Stimulated activated CD4-positive, alpha-beta T cell treated with anti-CD3 and anti-CD28 coated beads, Interleukin-1b, Interleukin-23, amount 100 ng/mL, for 24 hours (primary cell): ENCODE measurements at places on chromosomes 2 and 18.

DNA sequence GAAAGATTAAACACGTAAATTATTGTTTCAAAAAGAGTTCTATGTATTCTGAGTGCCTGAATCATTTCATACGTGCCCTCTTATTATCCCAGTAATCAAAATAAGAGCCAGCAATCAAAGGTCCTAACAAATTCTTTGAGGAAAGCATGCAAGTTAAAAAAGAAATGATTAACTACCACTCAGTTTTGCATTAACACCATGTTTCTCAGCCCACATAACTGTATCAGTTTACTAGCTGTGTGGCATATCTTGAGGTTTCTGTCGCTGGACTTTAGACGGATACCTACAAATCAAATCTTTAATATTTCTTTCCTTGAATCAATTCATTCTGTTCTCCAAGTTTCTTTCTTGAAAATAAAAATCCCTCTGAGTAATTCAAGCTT, 668.9 kb upstream of the CHAC2 start:
- DNase-seq: no peak

DNA sequence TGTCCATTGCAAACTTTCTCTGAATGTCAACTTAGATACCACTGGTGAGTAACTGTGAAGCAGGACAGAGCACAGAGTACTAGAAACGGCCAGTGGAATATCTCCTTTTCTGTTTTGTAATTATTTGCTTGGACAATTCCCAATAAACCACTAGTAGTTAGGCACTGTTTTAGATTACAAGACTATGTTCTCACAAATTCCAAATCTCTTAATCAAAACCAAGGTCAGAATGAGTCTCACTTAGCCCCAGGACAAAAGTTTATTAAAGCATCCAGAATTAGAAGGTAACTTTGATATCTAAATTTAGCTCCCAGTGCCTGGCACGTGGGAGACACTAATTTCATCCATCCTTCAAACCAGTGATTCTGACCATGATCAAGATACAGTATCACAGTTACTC, 89.0 kb downstream of the ZNF521 start:
- DNase-seq: no peak

- no peak for DNase-seq
These were observed 3.0 kb downstream of the DHRS9 start for GRCh38 chr2:169072163-169072925.

- DNase-seq: no peak
These were observed 107.9 kb downstream of the FAM124B start for GRCh38 chr2:224293976-224294375.

DNA sequence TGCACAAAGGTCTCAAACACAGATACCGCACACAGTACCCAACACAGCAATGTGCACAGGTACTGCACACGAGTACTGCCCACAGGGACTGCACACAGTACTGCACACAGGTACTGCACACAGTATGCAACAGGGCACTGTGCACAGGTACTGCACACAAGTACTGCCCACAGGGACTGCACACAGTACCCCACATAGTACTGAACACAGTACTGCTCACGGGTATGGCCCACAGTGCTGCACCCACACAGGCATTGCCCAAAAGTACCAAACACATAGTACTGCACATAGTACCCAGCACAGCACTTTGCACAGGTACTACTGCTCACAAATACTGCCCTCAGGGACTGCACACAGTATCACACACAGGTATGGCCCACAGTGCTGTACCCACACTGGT, 73.1 kb downstream of the ZNF236 start:
- no peak for DNase-seq

GRCh38 chr2:159706385-159706980, 5.8 kb upstream of the MARCHF7 start:
- no peak for DNase-seq

- DNase-seq: no peak
These were observed 77.9 kb downstream of the UXS1 start for GRCh38 chr2:106116248-106116647.

DNA sequence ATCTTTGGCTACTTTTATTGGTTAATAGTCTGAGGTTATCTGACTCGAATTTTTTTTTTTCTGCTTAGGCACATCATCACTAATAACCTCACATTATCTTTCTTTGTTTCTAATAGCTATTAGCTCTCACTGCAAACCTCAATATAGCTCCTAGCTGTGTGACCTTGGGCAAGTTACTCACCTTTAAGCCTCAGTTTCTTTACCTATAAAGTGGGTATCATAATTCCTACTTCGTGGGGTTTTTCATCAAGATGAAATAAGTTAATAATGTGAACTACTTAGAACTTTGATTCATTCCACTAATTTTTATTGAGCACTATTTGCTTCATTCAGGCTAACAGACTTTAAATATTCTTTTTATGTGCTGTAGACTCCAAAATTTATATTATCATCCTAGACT, 55.5 kb downstream of the AGPS start:
- no peak for DNase-seq
